ENCODE measurements at places on chromosomes 11 and 22. TPM values are rescaled to one million over a fixed set of nuclear protein-coding genes. Genes with fewer than 3 reads are reported as not detected.

Gene C11orf21
- 81.0 TPM for total RNA-seq

GRCh38 chr11:1126935-1127663, 30.7 kb upstream of the MUC5AC start:
- no peak for DNase-seq
- no peak overlapping the region for H3K27ac ChIP-seq
- no peaks in the 10 kb centered on the region for H3K27me3 ChIP-seq

Gene FOLH1
- not detected for total RNA-seq

DNA sequence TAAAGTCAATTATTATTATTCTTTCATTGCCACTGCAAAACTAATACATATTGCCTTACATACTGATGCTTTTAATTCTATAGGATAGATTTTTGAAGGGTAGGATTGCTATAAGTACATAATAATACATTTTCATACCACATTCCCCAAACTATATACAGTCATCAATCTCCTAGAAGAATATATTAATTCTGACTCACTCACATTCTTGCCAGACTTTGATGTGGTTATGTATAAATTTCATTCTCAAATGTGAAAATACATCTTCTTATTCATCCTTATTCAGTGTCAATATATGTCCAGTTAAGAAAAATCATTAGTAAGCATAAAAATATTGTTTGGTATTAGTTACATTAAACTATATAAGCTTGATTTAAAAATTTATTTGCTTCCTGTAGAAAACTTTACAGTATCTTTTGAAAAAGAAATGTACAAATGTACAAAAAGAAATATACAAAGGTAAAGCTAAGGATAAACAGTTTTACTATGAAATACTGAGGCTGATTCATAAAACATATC, 458.8 kb upstream of the CNTN5 start:
- no peak overlapping the region for H3K4me3 ChIP-seq
- H3K4me1 ChIP-seq: no peaks in the 10 kb centered on the region
- H3K27ac ChIP-seq: no peak overlapping the region
- H3K36me3 ChIP-seq: no peaks in the 10 kb centered on the region
- H3K27me3 ChIP-seq: no peaks in the 10 kb centered on the region

- H3K36me3 ChIP-seq: no peaks in the 10 kb centered on the region
- no peak overlapping the region for H3K4me3 ChIP-seq
- H3K4me1 ChIP-seq: no peaks in the 10 kb centered on the region
- peaks cover 19% of the 10 kb centered on the region for H3K27me3 ChIP-seq
Observed at GRCh38 chr11:69892986-69893555, 73.9 kb upstream of the FGF3 start.

GRCh38 chr11:112760396-112761059, 200.7 kb upstream of the NCAM1 start:
- H3K27ac ChIP-seq: no peak overlapping the region
- H3K27me3 ChIP-seq: no peaks in the 10 kb centered on the region
- no peak overlapping the region for H3K4me3 ChIP-seq
- H3K4me1 ChIP-seq: no peaks in the 10 kb centered on the region
- no peaks in the 10 kb centered on the region for H3K36me3 ChIP-seq

- H3K4me3 ChIP-seq: no peak overlapping the region
- H3K27ac ChIP-seq: no peak overlapping the region
- H3K36me3 ChIP-seq: peaks cover 6% of the 10 kb centered on the region
- DNase-seq: no peak
- H3K4me1 ChIP-seq: peaks cover 47% of the 10 kb centered on the region
Observed at GRCh38 chr11:12094872-12095800, 15.3 kb upstream of the MICAL2 start.

DNA sequence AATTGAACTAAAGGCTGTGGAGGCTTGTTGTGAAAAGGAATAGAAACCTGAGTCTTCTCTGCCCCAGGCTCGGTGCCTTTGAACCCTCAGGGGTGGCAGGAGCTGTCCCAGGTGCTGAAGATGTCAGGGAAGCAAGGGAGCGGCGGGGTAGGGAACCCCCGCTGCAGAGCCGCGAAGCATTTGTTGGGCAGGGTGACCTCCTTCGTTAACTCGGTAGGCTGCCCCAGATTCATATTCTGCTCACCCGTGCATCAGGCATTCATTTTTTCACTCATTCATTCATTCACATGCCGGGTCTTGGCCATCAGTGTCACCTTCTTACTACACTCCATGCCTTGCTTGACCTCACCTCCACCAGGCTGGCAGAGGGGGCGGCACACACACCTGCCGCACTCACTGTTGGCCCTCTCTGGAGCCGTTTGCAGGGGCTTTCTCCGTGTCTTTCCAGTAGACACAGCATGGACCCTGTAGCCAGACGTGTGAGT, 618.9 kb downstream of the BRD1 start:
- no peaks in the 10 kb centered on the region for H3K4me1 ChIP-seq
- H3K27ac ChIP-seq: no peak overlapping the region
- no peak overlapping the region for H3K4me3 ChIP-seq
- no peaks in the 10 kb centered on the region for H3K36me3 ChIP-seq
- DNase-seq: peak; percentile 24

GRCh38 chr11:58934945-58935513, 4.3 kb upstream of the GLYATL1 start:
- no peak for DNase-seq
- H3K27me3 ChIP-seq: no peaks in the 10 kb centered on the region
- H3K36me3 ChIP-seq: no peaks in the 10 kb centered on the region

GRCh38 chr11:59773083-59773440, 17.9 kb downstream of the STX3 start:
- peak overlapping the region; percentile 20 for H3K4me3 ChIP-seq
- peaks cover 57% of the 10 kb centered on the region for H3K4me1 ChIP-seq
- peak overlapping the region; percentile 90 for H3K27ac ChIP-seq
- H3K36me3 ChIP-seq: peaks cover 51% of the 10 kb centered on the region

DNA sequence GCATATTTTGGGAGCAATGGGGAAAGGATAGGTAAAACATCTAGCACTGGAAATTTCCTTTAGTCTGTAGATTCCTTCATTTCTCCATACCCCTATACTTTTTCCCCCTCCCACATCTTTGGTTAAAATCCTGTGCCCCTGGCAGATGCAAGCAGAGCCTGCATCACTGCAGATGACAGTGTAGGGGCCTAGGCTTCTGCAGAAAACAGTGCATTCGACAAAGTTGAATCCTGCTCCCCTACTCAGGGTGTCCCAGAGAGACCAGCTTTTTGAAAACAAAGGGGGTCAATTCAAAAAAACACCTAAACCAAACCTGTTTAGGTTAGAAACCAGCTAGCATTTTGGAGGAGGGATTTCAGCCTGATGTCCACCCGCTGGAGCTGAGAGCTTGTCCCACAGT, 43.8 kb upstream of the BLID start:
- no peak overlapping the region for H3K27ac ChIP-seq
- no peaks in the 10 kb centered on the region for H3K36me3 ChIP-seq
- H3K27me3 ChIP-seq: peaks cover 13% of the 10 kb centered on the region
- no peak for DNase-seq

- H3K36me3 ChIP-seq: no peaks in the 10 kb centered on the region
- H3K27ac ChIP-seq: no peak overlapping the region
- H3K4me1 ChIP-seq: no peaks in the 10 kb centered on the region
- DNase-seq: no peak
Observed at GRCh38 chr11:64441127-64441526, 82.2 kb downstream of the RPS6KA4 start.

GRCh38 chr11:113562576-113562975, 87.4 kb upstream of the DRD2 start:
- DNase-seq: no peak
- H3K4me1 ChIP-seq: peaks cover 7% of the 10 kb centered on the region
- peaks cover 4% of the 10 kb centered on the region for H3K27me3 ChIP-seq
- no peak overlapping the region for H3K4me3 ChIP-seq
- H3K36me3 ChIP-seq: no peaks in the 10 kb centered on the region
- H3K27ac ChIP-seq: no peak overlapping the region

Gene MMP1
- not detected for total RNA-seq

Gene GSTP1
- 194 TPM for total RNA-seq
